ENCODE measurements at places on chromosomes 16 and 17.

GRCh38 chr16:1094124-1094479, 1.9 kb downstream of the C1QTNF8 start:
- no peak for DNase-seq

DNA sequence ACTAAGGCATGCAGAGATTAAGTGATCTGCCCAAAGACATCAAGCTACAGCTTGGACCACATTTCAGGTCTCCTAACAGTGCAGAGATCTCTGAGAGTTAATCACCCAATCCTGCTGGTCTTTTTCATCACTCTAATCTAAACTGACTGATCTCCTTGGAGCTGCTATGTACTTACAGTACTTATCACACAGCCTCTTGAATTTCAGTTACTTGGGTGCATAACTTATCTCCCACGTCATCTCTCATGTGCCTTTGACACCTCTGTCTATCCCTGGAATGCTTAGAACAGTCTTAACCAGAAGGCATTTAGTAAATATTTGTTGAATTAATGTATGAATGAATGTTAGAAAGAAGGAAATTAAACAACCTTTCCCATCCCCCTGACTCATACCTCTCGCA, 139.0 kb downstream of the SNX11 start:
- no peak for DNase-seq

DNA sequence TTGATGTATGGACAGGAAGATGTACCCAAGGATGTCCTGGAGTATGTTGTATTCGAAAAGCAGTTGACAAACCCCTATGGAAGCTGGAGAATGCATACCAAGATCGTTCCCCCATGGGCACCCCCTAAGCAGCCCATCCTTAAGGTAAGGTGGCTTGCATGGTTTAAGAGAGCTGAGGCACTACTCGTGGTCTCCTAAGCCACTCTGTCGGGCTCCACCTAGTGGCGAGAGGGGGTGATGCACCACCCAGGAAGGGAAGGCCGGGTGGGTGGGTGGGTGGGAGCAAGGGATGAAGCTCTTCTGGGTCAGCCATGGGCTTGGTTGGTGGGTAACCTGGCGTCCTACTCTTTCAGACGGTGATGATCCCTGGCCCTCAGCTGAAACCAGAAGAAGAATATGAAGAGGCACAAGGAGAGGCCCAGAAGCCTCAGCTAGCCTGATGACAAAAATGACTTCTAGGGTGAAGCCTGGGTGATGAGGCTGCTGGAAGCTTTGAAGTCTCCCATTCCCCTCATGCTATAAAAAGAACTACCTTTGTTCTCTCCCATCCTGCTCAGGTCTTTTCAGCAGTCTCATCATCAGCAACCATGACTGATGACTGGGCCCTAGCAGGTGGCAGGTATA, 21.5 kb downstream of the GPR179 start:
- DNase-seq, result no peak

DNA sequence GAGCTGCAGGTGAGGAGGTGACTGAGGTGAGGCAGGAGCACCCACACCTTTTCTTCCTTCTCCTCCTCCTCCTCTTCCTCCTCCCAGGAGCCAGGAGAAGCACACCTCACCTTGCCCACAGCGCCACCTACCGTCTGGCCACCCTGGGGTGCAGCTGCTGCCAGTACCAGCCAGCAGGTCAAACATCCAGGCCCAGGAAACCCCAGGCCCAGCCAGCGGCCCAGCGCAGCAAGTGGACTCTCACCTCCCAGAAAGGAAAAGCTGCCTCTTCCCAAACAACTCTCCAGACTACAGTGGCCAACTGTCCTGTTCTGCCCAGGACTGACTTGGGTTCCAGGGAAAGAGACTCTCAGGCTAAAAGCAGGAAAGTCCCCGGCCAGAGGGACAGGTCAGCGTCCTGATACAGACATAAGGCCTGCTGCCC, 22.7 kb downstream of the PEMT start:
- no peak for DNase-seq

- no peak for DNase-seq
Observed at GRCh38 chr16:77807021-77807420, 18.7 kb downstream of the VAT1L start.

- DNase-seq, result no peak
Observed at GRCh38 chr16:72066747-72067146, 3.7 kb downstream of the HPR start.
